ENCODE measurements at places on chromosomes 4 and X.

GRCh38 chr4:22766068-22766467, 73.3 kb downstream of the GBA3 start:
- no peak for DNase-seq

- no peak for DNase-seq
These were observed 22.3 kb upstream of the AASDH start for GRCh38 chr4:56409511-56410090.

DNA sequence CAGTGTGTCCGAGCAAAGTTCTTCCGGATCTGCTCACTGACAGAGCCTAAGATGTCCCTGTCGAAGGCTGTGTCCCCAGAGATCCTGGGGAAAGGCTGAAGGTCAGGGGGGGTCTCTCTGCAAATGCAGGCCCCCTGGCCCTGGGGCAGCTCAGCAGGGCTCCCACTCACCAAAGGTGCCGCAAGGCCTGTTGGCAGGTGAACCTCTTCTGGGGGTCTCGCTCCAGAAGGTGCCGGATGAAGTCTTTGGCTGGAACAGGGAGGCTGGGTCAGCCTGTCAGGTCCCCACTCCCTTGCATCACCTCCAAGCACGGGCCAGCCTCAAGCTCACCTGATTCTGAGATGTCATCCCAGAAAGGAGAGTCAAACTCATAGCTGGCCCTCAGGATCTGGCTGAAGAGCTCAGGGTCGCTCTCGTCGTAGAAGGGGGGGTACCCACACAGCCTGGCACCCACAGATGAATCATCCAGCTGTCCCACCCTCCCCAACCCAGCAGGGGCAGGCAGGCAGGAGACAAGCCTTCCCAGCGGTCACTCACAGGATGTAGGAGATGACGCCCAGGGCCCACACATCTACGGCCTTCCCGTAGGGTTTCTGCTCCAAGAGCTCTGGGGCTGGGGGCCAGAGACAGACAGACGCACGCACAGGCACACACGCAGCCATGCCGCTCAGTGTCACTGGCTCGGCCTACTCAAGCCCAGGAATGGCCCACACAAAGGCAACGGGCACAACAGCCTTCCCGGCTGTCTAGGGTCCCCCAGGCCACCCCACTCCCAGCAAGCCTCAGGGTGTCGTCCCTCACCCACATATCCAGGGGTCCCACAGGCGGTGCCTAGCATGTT, 2.6 kb downstream of the PNCK start:
- DNase-seq = no peak

DNA sequence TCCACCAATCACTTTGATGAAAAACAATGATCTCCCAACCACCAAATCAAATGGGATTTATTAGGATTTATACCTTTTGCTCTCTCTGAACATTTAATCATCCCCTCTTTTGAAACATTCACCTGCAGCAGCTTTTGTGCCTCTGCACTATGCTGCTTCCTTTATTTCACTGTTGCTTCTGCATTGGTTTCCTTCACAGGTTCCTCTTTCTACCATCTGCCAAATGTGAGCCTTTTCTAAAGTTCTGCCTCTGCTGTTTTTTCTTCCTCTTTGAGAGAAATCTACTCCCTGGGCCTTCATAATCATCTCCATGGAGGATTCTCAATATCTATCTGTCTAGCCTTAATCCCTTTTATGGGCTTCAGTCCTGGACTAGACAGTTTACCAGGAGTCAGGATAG, 24.7 kb downstream of the CUL4B start:
- no peak for DNase-seq

GRCh38 chr4:80113615-80114014, 40.6 kb upstream of the ANTXR2 start:
- no peak for DNase-seq

DNA sequence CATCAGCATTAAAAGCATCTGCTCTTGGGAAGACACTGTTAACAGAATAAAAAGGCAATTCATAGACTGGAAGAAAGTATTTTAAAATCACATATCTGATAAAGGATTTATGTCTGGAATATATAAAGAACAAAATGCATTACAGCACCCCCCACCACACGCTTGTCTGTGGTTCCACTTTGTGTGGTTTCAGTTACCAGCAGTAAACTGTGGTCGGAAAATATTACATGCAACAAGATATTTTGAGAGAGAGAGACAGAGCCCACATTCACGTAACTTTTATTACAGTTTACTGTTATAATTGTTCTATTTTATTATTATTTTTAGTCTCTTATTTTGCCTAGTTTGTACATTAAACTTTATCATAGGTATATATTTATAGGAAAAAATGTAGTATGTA, 21.2 kb upstream of the PDE6B start:
- no peak for DNase-seq

DNA sequence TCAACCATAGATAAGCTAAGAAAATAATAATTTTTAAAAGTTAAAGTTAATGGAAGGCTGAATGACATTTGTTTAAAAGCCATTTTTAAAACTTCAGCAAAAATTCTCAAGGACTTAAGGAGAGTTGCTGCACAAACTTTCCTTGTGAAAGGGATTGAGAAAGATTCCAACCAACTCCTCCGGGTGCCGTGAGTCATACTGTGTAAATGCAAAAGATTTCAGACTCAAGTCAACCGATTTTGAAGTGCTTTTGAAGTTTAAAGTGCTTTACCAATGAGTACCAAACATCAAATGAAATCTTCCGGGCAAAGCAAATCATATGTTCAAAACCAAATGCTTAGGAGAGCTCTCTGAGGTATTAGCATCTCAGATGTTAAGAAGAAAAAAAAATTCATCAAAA, 31.4 kb downstream of the VCX2 start:
- no peak for DNase-seq

GRCh38 chrX:13667919-13668318, 15.0 kb downstream of the TCEANC start:
- DNase-seq = no peak

- no peak for DNase-seq
These were observed 145.3 kb upstream of the GALNTL6 start for GRCh38 chr4:171667906-171668305.

DNA sequence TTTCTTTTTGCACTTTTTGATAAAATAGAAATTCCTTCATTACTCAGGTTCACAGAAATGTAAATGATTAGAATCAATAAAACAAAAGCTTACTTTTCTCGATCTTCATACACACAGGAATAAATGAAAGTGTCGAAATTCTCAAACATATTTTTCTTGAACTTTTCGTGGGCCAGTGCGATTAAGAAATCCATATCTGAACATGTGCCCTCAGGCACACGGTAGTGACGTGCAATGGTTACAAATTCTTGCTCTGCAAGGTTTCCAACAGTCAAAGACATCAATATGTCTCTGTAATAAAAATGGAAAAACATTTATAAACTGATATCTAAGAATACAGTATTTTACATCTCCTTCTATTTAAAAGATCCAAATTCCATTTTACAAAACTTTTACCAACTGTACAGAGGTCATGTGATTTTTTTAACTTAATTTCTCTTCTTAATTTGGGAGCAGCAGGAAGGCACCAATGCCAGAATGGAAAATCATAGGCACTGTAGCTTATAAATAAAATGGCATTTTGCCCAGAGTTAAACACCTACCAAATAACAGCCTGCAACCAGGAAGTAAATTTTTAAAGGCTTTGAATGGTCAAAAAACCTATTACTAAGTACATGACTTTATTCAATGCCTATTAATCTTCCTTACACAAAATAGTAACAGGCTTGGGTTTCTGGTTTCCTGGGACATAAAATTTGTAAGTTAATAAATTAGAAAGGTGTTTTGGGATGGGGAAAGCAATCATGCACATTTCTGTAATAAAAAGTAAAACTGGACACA, 165.0 kb downstream of the EFHC2 start:
- no peak for DNase-seq

DNA sequence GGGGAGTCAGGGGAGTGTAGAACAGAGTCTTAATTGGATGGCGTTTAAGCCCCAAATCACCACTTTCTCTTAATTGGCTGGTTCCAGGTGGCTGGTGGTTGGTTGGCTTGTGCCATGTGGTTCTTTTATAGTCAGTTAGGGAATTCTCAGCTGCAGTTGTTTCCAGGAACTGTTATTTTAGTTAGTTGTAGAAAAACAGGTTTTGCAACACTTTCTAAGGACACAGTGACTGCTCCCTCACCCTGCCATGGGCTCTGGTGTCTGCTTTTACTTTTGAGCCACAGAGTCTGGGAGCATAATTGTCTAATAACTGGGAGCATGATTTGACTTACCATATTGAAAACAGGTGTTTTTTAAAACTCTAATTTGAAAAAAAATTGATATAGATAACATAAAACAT, 75.8 kb upstream of the PCDH18 start:
- DNase-seq = no peak

DNA sequence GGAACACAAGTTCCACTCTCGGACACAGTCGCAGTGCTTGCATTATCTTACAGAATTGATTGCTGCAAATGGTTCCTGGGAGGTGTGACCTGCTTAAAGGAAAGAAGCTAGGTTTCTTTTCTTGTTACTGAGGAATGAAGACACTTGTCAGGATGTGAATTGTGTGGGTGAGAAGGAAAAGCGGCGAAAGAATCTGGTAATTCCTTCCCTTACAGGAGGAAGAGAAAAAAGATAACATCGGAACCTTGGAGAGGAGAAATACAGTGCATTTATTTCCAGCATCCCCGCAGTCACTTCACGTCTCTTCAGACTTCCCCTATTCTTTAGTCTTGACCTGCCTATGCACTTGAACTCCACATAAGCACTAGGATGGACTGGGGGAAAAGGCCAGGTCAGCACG, 389 bp upstream of the CCSER1 start:
- no peak for DNase-seq

- DNase-seq = no peak
These were observed 48.2 kb upstream of the KDR start for GRCh38 chr4:55173580-55173979.

- peak; percentile 5 for DNase-seq
These were observed 263.9 kb upstream of the CXorf66 start for GRCh38 chrX:140229191-140229590.

- no peak for DNase-seq
These were observed 34.5 kb upstream of the RAB33B start for GRCh38 chr4:139419388-139419914.

GRCh38 chrX:39762266-39762841, 335.4 kb downstream of the BCOR start:
- DNase-seq = no peak

DNA sequence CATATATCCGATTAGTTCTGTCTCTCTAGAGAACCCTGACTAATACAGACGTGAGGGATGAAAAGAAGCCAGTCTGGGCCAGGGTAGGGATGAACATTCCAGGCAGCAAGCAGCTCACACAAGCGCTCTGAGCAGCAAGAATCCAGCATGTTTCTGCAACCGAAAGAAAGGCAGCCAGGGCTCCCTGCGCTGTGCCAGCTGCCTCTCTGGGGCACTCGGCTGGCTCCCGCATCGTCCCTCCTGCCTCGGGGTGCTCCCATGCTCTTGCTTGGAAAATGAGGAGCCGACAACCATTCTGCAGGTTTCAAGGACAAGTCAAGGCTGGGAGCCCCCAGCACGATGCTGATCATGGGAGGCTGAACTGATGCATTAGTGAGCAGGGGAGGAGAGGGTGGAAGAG, 7.0 kb downstream of the JAKMIP1 start:
- DNase-seq = no peak

GRCh38 chr4:98176531-98176930, 33.3 kb upstream of the STPG2 start:
- DNase-seq = no peak

DNA sequence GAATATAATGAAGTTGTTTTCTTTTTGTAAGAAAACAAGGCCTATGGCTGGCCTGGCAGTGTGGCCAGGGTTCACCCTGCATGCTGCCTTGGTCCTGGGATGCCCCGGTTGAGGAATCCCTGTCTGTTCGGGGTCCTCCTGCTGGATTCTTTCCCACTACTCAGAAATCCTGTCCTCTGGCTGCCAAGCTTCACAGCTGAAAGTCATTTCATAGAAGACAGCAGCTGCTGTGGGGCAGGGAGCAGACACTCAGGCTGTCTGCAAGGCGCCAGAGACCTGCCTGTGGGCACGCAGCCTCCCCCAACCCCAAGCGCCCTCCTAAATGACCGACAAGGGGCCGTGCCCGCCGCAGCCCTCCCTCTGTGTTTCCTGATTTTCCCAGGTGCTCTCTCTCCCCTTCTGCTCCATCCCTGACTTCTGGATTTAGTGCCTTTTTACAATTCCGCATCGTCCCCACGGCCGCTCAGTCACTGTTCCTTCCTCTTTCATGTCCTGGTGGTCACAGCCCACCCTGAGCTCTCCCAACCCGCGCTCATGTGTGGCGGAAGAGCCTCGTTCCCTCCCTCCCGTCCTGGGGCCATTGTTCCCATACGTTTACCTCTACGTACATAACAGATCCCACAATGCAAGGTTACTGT, 27.5 kb downstream of the ZFYVE28 start:
- no peak for DNase-seq

GRCh38 chrX:98065151-98065550, 1181.4 kb downstream of the RPA4 start:
- DNase-seq = no peak

GRCh38 chr4:169167957-169168858, 102.5 kb downstream of the SH3RF1 start:
- DNase-seq = no peak

DNA sequence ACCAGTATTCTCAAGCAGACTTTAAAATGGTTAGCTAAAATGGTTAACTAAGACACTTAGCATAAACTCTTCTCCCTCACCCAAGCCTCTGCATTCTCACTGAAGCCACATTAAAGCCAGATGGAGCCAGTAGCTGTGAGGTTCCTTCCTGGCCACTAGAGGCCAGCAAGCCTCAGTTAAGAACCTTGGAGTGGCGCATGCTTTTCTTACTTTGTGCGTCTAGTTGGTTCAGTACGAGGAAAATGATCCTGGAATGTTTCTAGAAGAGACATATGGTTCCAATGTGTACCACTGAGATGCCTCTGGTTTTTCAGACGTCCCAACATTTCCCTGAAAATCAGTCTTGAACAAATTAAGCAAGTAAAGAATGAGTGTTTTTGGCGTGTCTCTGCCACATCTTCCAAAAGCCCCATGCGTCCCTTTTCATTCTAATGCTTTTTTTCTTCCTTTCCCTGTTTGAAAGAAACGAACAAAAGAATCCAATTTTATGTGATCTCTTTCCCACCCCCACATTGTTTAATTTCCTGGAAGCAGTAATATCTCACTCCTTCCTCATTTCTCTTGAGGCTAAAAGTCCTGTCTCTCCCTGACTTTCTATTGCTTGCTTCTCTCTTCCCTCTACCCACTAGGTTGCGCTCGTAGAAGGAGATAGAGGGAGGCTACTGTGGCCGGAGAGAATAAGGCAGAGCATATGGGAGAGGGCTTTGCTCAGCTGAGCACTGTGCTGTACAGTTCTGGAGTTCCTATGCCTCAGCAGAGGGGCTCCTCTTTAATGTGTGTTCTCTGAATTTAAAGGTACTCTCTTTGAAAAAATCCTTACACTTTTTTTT, 82.9 kb upstream of the TAB3 start:
- DNase-seq = peak; percentile 1

DNA sequence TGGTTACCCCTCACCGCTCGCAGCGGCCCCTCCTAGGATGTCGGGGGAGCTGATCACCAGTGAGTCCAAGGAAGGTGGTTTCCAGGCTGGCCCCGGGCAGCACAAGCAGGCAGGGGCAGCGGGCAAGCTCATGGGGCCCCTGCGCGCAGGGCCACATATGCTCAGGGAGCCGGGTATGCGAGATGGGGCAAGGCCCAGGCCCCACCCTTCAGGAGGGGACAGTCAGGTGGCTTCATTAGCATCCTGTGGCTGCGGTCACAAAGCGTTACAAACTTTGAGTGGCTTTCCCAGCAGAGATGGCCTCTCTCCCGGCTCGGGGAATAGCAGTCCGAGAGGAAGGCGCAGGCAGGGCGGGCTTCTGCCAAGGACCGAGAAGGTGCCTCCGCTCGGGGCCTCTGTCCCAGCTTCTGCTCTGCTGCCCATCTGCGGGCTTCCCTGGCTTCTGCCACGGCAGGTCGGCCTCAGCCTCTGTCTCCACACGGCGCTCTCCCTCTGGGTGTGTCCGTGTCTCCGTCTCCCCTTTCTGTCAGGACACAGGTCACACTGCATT, 13.5 kb downstream of the ABCD1 start:
- DNase-seq = no peak
